ENCODE measurements at places on chromosomes 1 and 21.

DNA sequence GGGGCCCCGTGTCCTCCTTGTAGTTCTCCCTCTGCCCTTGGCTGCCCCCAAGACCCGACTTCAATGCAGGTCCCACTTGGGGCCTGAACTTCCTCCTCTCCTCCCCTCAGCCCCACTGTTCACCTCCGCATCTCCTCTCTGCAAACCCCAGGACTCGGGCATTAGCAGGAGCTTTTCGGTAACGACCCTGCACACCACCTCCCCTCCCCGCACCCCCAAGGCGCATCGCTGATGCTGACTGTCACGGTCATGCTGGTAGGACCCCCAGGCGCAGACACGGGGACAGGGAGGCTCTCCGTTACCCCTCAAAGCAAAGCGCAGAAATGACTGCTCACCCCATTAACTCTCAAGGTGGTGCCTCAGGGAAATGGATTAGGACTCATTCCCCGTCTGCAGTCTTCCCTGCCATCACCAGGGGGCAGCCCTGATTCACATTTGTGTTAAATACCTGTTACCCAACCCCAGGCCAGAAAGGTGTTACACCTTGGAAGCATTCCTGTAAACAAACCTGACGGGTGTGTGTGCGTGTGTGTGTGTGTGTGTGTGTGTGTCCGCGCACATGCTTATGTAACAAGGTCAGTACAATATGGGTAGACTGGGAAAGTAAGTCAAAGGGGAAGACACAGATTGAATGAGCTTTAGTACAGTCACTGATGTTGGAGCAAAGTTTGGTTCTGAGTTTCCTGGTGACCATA, 6.4 kb upstream of the GUCA2B start:
- DNase-seq, result peak; percentile 36

- DNase-seq, result no peak
Measured at GRCh38 chr1:72202761-72203160, 79.6 kb downstream of the NEGR1 start.

GRCh38 chr1:6046279-6046678, 591 bp downstream of the KCNAB2 start:
- no peak for DNase-seq

- peak; percentile 82 for DNase-seq
Measured at GRCh38 chr1:32964461-32965250, at the start of gene RNF19B. Gene RNF19B, minus strand, starts transcription at chr1:32964809. Its CDS starts 124 bp downstream, at chr1:32964685.

- DNase-seq, result no peak
Measured at GRCh38 chr21:41925767-41926116, 28.1 kb downstream of the C2CD2 start.

DNA sequence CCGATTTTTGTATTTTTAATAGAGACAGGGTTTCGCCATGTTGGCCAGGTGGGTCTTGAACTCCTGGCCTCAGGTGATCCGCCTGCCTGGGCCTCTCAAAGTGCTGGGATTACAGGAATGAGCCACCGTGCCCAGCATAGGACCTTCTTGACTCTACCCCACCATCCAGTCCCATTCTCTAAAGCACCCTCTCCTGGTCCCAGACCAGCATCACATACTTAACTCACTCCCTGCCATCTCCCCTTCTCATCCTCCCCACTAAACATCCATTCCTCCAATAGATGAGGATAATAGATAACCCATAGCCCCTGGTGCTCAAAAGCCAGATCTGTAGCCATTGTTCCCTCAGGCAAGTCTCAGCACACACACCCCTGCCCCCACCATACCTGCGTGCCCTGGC, 2.1 kb downstream of the ENTREP3 start:
- DNase-seq, result no peak

DNA sequence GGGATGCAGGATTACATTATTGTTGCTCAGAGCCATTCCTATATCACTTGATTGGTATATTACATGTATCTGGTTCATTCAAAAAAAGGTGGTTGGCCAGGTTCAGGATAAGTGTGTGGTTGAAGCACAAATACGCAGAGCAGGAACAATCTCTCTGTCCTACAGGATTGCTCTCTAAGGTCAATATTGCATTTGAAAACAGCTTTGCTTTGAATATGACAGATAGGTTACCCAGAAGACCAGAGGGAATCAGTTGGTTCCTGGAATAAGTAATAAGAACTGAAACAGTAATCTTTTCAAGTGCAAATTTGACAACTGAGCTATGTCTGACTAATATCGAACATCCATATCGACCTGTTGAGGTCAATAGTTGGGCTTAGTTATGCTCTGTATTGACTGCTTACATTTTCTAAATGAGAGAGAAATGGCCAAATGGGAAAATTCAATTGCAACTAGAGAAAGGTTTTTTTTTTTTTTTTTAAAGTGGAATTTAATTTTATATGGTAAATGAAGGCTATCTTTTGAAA, 176.8 kb downstream of the ATP6V1G3 start:
- no peak for DNase-seq

DNA sequence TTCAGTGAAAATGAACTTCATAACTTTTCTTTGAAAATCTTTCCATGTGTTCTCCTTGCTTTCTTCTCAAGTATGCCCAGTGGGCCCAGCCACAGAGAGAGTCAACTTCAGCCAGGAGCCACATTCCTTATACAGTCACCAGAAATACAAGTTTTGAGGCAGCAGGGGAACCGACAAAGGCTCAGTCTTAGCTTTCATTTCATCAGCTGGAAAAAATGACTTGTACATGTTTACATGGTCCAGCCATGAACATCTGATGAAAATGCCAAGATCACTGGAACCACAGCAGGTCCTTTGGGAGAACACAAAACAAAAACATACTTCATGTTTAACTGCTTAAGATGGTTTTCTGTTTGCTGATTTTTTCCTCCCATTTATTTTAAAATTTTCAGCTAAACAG, 72.5 kb downstream of the SYDE2 start:
- DNase-seq, result no peak

- DNase-seq, result no peak
Measured at GRCh38 chr1:2591581-2592261, 5.1 kb downstream of the PRXL2B start.

- DNase-seq, result peak; percentile 18
Measured at GRCh38 chr1:115642168-115643072, 650 bp downstream of the VANGL1 start.

DNA sequence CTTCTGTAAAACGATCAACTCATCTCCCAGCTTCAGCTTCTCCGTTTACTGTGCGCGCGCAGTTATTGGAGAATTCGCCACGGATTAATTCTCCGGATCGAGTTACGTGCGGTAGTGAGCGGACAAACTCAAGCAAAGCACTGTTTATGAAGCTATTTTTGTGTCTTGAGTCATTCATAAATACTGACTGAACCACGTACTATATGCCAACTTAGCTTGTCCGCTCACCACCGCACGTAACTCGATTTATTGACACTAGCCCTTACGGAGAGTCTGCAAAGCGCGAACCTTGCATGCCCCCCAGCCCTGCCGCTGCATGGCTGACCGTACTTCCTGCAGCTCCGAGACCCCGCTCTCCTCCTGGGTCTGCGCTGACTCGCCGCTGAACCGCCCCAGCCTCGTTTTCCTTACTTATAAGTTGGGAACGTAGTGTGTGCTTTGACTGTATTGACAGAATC, 773 bp downstream of the CHD1L start:
- DNase-seq, result no peak

DNA sequence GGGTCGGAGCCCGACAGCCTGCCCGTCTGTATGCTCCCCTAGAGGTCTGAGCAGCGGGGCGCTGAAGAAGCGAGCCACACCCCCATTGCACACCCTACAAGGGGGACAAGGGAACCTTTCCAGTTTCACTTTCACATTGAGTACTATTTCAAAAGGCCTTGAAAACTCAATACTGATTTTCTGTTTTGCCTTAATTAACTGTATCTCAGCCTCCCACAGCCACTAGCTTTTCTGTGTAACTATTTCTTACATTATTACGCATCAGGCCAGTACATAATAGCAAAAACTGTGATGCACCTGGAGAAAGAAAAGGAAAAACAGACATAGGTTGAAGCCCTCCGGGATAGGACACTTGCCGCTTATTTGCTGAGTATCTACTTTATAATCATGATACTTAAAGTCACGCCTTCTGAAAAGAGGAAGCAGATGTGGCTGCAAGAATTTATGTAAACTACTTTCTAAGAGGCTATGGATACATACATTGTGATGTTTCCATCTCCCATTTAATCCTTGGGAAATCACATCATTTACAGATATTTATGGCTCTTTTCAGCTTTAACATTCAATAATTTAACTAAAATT, 1719.5 kb downstream of the MRPL39 start:
- no peak for DNase-seq

DNA sequence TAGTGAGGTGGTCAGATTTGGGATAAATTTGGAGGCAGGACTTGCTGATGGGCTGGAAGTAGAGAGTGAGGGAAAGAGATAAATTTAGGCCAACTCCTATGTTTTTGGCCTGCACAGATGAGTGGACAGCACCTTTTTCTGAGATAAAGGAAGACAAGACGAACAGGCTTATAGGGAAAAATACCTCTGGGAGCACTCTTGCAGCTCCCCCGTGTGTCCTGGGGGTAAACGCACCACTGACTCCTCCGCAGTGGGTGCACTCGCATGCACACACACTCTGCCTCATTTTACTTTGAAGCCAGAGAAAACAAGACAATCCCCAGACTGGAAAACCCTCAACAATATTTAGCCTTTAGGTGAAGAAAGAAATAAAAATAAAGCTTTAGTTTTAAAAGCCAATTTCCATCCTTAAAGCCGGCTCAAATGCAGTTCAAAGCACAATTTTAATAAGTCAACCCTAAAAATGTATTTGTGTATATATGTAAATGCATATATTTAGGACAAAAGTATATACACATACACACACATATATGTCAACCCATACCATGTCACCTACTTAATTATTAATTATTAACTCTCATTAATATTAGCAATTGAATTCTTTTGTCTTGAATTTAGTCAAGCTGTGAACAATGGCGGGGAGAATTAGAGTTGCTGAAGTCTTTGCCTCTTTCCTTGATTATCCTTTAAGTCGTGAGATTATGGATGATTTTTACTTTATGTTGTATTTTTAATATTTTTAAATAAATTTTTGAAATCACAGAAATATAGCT, 341.8 kb downstream of the ZNF326 start:
- no peak for DNase-seq

DNA sequence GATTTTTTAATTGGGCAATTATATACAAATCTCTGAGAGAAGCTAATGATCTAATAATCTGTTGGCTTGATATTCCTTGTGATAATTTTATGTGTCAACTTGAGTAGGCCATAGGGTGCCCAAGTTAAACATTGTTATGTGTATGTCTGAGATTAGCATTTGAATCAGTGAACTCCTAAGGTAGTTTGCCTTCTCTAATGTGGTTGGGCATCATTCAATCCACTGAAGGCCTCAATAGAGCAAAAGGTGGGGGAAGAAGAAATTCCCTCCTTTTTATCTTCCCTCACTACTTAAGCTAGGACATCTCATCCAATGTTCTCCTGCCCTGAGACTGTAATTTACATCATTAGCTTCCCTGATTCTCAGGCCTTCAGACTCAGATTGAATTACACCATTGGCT, 394.5 kb downstream of the LMO4 start:
- DNase-seq, result no peak

DNA sequence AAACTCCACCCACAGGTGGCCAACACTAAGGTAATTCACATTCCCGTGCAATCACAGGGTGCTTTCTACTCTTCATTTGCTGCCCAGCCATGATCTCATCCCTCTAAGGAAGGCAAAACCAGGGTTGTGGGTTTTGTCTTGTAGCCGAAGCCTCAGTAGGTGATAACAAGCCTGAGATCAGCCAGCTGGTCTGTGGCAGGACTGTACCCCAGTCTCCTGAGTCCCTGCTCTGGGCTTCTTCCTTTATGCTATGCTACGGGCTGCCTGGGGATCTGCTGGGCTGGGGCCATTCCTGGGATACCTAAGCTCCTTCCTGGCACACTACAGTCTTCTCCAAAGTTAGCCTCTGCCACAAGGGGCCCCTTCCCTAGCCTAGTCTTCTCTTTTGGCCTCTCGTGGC, 9.8 kb downstream of the PPFIA4 start:
- no peak for DNase-seq

- DNase-seq, result no peak
Measured at GRCh38 chr1:68045511-68046180, 4.8 kb downstream of the DIRAS3 start.

DNA sequence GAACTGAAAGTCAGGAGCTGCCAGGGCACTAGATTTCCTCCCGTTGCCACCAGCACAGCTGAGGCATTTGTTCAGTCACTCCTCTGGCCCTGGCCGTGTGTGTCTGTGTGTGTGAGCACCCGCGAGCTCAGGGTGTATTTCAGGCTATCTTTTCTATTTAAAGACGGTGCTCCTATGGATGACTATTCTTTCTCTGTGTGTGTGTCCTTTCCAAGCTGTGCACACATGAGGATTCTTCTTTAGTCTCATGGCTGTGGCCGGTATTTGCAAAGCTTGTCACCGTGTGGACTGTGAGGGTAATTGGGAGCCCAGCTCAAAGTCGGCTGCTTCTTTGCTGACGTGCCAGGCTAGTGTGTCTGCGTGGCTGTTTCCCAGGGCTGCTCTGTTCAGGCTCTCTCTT, 3.0 kb upstream of the KCND3 start:
- no peak for DNase-seq

GRCh38 chr1:66433611-66434010, 100.3 kb upstream of the SGIP1 start:
- DNase-seq, result no peak

- no peak for DNase-seq
Measured at GRCh38 chr1:147492207-147492606, 49.1 kb upstream of the BCL9 start.

GRCh38 chr1:53769780-53770179, 30.8 kb upstream of the GLIS1 start:
- DNase-seq, result no peak

GRCh38 chr1:26132128-26132833, 20.7 kb downstream of the PDIK1L start:
- no peak for DNase-seq

- DNase-seq, result no peak
Measured at GRCh38 chr1:93448292-93448982, 519 bp downstream of the FNBP1L start.

Data from activated CD8-positive, alpha-beta memory T cell treated with anti-CD3 and anti-CD28 coated beads for 48 hours (primary cell).